ENCODE measurements at places on chromosomes 12 and 14.

- no peak for DNase-seq
These were observed 9.7 kb downstream of the PDE6H start for GRCh38 chr12:14982562-14982961.

DNA sequence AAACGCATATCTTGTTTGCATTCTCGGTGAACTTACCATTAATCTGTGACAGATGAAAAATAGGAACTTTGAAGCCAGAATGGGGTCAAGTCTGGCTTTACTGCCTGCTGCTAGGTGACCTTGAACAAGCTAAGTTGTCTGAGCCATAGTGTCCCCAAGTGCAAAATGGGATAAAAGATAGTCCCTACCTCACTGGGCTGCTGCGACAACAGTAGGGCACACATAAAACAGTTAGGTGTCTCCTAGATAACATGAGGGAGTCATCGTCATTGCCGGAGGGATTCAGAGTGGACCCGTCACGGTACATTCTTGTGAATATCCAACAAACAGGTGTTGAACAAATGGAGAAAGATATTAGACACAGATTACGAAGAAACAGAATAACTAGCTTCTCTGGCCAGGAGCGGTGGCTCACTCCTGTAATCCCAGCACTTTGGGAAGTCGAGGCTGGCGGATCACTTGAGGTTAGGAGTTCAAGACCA, 71.2 kb downstream of the NINJ2 start:
- no peak for DNase-seq

GRCh38 chr12:52380271-52380694, 5.2 kb downstream of the KRT84 start:
- DNase-seq: no peak

- no peak for DNase-seq
These were observed 5.8 kb downstream of the GLT8D2 start for GRCh38 chr12:104044158-104044557.

DNA sequence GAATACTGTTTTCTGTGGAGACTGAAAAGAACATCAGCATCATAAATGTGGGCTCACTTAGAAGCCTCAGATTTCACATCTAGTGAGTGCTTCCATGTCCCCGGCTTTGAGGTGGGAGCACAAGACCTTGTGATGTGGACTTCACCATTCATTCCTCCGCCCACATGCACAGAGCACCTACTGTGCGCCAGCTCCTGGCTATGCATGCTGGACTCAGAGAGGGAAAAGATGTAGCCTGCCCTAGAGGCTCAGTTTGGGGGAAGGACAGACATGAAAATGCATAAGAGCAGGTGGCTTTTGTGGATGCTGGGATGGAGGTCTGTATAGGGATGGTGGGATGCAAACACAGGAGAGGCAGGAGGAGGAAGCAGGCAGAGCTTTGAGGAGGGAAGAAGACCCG, 65.0 kb downstream of the SERPINA3 start:
- DNase-seq: no peak

DNA sequence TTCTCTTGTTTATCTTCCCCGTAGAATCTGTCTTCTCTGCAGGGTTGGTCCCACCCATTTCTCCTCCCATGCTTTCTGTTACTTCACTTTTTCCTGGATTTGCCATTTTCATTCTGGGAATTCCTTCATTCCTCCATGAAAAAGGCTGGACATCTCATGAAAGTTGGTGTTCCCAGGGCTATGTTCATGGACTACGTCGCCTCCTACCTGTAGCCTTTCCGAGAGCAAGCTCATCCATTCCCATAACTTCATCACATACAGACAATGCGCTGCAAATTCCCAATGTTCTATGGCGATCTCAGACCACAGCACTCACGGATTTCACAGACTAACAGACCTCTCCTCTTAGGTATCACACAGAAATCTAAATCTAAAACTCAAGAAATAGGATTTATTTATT, 217.1 kb downstream of the EXOC5 start:
- no peak for DNase-seq

- DNase-seq: no peak
These were observed 1.9 kb downstream of the TOGARAM1 start for GRCh38 chr14:44963775-44964380.

- DNase-seq: no peak
These were observed 705.6 kb upstream of the SEL1L start for GRCh38 chr14:82239223-82239622.

- peak; percentile 11 for DNase-seq
These were observed at the start of gene HVCN1 for GRCh38 chr12:110688446-110689280. Gene HVCN1, minus strand, starts transcription at chr12:110689115. Its CDS starts 5,870 bp downstream, at chr12:110683245.

All from stimulated activated CD8-positive, alpha-beta memory T cell treated with anti-CD3 and anti-CD28 coated beads, Interleukin-15, amount 100 ng/mL, for 1 hour (primary cell).